Stomach (tissue), 19 donors: ENCODE measurements at places on chromosomes 6 and 20. TPM values are rescaled to one million over a fixed set of nuclear protein-coding genes. Genes with fewer than 3 reads are reported as not detected.

- no peak for DNase-seq
Measured at GRCh38 chr20:57400231-57400701, 9.1 kb downstream of the RBM38 start.

DNA sequence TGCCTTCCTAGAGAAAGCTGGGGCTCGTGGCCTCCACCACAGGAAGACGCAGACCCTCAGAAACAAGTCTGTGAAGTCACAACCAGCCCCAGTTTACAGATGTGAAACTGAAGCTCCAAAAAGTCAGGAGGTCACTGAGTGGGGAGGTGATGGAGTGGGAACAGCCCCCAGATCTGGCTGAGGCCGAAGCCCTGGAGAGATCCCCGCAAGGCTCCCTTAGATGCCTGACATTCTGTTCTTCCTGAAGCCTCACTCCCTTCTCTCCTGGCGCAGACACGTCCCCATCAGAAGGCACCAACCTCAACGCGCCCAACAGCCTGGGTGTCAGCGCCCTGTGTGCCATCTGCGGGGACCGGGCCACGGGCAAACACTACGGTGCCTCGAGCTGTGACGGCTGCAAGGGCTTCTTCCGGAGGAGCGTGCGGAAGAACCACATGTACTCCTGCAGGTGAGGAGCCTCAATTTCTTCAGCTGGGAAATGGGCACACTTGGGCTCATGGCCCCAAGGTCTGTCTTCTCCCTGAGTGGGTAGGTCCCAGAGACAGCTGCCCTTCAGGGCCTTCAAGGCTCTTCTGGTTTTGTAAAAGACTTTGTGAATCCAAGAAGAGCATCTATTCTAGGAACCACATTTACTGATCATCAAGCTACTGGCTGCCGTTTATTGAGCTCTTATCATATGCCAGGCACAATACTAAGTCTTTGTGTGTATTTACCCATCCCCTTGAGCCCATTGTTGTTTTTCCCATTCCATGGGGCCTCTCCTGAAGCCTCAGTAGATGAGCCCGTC lies 50.5 kb downstream of the HNF4A start:
- DNase-seq: no peak

GRCh38 chr6:14317387-14317970 lies 199.9 kb downstream of the CD83 start:
- no peak for DNase-seq

DNA sequence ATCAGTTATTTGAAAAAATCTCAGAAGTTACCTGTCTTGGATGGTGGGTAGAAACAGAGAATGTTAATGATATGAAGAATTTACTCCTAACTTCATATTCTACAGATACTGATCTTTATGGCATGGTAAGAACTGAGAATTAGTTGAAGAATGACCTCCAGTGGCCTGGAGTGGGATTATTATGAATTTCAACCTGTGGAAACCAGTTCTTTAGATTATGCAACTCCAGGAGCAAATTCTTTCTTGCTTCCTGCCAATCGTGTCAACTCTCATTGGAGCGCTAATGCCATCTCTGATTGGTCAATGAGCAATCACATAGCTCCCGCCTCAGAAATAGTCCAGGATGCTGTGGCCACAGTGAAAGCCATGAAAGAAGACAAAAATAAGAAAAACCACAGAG lies 40.6 kb downstream of the LYRM2 start:
- peak; percentile 65 for DNase-seq

DNA sequence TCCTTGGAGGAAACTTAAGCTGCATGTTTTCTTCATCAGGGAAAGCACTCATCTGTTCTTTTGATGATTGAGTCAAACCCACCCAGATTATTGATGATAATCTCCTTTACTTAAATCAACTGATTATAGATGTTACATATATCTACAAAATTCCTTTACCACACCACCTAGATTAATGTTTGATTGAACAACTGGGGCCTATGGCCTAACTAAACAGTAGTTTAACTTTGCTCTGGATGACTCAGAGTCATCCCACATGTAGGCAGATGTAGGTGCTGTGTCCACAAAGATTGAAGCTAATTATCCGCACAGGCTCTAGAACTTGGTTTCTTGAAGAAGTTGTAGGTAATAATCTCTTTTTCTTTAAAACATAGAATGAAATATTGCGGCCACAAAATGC lies 42.2 kb downstream of the PKIB start:
- no peak for DNase-seq

GRCh38 chr6:136920671-136921380 lies 1.3 kb upstream of the SLC35D3 start:
- peak; percentile 39 for DNase-seq

- no peak for DNase-seq
Measured at GRCh38 chr20:23401051-23401450, 20.2 kb downstream of the NAPB start.

The PGC gene
- 26,682 TPM for polyA plus RNA-seq

The CDH4 gene
- 0.05 TPM for polyA plus RNA-seq
